ENCODE measurements at places on chromosomes 6 and 20.
A peak's percentile ranks its signal among the peaks of the same experiment; 100 is the strongest.

DNA sequence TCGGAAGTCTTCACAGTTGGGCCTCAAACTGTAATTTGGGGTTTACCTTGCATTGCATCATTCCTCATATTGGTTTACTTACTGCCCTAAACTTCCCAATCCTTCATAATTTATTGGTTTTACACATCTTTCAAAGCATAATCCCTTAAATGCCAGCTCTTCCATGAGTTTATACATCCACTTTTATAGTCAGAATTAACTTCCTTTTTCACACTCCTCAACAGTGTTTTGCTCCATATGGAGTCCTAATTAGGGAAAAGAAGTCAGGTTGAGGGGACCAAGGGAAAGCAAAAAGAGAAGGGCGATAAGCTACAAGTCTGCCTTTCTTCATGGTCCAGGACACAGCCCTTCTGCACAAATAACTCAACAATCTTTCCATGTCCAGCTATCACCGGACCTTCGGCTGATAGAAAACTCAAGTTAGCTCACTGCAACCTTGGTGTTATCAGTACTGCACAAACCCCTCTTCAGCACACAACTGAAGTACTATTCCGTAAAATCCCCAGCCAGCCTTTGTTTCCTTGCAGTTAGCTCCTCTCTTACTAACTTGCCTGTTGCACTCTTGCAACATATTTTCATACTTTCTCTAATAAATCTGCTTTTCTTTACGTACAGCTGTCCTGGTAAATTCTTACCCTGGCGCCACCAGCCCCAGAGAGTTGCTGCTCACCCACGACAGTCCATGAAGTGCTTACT lies 2.0 kb downstream of the EEF1E1 start:
- DNase-seq, result no peak

DNA sequence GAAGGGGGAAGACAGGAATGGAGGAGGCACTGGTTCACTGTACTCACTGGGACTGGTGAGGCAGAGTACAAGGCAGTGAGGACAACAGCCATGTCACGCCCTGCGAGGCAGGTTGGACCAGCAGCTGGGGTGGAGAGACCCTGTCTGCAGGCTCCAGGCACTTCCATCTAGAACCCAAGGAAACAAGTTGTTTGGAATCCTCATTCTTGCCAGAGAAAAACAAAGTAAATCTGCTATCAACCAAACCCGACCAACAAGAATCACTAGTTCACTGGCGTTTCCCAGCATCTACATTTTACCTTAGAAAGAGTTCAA lies 98.5 kb upstream of the CDYL start:
- no peak for DNase-seq

GRCh38 chr6:32327103-32327502 lies 44.6 kb downstream of the TSBP1 start:
- DNase-seq, result no peak

DNA sequence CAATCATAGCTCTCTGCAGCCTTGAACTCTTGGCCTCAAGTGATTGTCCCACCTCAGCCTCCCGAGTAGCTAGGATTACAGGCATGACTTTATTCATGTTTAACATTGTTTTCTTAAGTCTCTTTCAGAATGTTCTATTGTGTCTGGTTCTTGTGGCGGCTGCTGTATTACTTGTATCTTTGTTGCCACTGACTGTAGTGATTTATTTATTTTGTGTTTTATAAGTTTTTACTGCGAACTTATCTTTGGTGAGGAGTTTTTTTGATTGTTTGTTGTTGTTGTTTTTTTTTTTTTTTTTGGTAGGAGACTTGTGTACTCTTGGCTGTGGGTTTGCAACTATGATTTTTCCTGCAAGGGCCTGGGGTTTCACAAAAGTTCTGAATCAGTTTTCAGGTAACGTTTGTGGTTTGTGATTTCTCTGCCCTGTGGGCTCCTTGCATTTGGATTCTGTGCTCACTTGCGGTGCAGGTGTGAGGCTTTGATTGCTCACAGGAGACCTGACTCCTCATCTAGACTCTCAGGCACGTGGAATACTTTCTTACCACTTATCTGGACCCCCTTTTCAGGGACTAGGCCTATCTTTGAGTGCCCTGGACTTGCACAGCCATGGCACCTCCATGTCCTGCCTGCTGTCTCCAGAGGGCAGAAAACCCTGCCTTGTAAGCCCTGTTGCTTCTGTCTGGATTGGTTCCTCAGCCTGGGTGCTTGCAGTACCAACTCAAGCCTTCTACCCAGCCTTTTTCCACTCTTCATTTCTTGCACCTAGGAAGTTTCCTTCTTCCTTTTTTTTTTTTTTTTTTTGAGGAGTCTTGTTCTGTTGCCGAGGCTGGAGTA lies 25.2 kb downstream of the KIF25 start:
- no peak for DNase-seq

GRCh38 chr20:50330504-50331313 lies 140.1 kb downstream of the CEBPB start:
- DNase-seq, result no peak

DNA sequence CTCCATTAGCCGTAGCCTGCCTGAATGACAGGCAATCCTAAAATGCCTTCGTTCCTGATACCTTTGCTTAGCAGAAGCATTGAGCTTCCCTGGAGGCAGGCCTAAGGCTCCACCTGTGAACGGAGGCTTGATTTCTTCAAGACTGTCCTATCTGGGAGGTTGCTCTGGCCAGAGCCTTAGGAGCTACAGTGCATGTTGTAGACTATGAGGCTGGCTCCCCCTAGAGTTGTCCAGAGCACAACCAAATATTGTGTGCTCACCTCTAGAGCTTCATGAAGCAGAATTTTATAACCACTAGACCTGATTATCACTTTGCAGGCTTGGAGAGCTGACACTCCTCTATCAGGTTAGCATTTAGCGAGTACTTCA lies 217.8 kb downstream of the MAFB start:
- DNase-seq, result peak; percentile 13

GRCh38 chr20:48578397-48579098 lies 249.3 kb downstream of the PREX1 start:
- DNase-seq, result no peak

DNA sequence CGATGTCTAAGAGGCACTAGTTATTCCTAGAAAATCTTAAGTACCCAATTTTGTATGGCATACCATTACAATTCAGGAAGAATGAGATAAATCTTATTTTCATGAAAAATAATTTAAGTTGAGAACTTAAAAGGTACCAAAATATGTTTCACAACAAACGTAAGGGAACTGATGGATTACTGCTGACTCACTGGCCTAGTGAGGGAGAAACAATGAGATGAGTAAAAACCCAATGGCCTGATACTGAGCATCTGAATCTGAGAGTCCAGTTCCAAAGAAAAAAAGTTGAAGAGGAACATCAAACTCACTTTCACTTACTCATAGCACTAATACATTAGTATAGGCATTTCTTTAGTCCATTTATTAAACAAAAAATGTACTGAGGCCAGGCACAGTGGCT lies 56.0 kb downstream of the MDN1 start:
- no peak for DNase-seq

- DNase-seq, result no peak
Measured at GRCh38 chr6:7691675-7692452, 34.0 kb upstream of the BMP6 start.

GRCh38 chr20:20096421-20096820 lies 44.1 kb downstream of the CFAP61 start:
- no peak for DNase-seq

- no peak for DNase-seq
Measured at GRCh38 chr6:68445926-68446325, 189.2 kb upstream of the ADGRB3 start.

DNA sequence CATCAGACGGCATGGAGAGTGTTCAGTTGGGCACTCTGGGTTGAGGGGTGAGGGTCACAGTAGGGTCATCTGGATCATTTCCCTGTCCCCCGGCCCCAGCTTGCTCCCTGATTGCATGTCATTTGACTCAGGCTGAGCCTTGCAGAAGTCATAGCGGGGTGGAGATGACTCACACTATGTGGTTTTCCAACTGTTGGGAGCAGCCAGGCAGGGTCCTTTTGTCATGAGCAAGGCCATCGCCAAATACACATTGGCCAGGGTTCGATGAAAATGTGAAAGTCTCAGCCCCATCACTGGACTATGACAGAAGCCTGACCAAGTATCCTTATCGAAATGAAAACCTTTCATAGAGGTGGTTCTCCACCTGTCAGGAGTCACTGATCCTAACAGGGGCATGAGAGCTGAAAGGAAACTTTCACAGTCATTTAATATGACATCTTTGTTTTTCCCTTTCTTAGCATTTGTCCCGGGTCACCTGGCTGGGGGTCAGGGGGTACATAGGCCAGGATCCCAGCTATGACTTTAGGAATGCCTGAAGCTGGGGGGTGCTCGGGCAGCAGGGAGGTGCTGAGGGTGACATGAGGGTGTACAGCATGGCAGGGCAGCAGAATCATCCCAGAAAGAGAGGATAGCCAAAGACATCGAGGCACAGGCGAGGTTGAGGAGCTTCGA lies 70.2 kb upstream of the CD93 start:
- DNase-seq, result no peak

DNA sequence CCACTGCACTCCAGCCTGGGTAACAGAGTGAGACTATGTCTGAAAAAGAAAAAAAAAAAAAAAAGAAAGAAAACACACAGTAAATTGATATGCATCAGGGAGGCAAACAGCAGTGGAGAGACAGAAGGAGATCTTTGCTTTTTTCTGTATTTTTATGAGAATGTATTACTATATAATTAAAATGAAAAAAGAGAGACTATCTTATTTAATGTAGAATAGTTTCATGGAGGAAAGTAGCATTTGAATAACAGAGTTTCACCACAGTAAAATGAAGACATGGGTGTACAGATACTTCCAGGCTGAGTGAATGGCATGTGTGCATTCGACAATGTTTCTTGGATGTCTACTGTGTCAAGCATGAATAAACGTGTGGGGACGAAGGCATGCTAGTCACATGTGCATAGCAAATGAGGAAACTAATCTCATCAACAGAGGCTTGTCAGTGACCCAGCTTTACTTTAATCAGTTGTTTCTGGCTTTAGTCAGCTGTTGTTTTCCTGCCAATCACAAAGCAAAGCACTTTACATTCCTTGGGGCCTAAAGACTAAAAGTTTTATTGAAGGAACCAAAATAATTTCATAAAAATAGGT lies 55.5 kb upstream of the ARMH2 start:
- no peak for DNase-seq

- DNase-seq, result no peak
Measured at GRCh38 chr20:46111028-46111835, 6.9 kb upstream of the CD40 start.
